ENCODE measurements at places on chromosomes 4 and X.

- no peak for DNase-seq
Measured at GRCh38 chr4:119041951-119042560, 93.6 kb upstream of the MYOZ2 start.

DNA sequence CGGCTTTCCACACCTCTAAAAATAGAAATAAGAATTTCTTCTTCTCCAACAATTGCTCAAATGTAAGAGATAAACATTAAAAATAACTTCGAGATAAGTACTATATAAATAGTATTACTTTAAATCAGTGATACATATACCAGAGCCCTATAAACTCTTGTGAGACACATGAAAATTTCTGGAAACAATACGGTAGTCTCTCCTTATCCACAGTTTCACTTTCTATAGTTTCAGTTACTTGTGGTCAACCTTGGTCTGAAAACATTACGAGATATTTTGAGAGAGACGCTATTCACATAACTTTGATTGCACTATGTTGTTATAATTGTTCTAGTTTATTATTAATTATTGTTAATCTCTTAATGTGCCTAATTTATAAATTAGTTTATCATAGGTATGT is 101.5 kb upstream of the CXXC4 start:
- DNase-seq, result no peak

DNA sequence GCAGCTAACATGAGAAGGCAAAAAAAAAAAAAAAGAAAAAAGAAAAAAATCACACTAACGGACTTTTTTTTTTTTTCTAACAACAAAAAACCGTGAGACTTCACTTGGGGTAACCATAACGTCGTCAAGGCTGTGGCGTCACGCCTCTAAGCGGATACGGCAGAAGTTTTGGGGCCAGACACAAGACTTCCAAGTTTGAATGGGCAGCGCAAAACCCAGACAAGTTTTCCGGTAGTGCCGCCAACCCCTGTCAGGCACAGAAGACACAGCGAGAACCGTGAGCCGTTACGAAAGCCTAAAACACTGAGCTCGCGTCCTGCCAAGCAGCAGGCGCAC is 556 bp upstream of the SMARCA5 start:
- no peak for DNase-seq

DNA sequence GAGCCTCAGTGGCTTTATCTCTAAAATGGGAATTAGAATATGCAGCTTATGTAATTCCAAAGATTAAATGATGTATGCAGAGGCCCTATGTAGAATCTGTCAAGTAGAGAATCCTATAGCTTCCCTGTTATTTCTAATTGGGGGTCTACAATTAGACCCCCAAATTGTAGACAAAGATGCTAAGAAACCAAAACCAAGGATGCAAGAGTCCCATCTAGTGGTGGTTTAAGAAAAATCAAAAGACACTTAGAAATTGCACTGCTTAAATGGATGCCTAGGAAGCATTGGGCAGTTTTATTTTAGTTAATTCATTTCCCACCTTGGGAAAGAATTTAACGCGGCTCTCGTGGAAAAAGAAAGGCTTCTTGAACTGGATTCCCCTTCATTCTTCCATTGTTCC is 115.2 kb downstream of the GABRA2 start:
- no peak for DNase-seq

DNA sequence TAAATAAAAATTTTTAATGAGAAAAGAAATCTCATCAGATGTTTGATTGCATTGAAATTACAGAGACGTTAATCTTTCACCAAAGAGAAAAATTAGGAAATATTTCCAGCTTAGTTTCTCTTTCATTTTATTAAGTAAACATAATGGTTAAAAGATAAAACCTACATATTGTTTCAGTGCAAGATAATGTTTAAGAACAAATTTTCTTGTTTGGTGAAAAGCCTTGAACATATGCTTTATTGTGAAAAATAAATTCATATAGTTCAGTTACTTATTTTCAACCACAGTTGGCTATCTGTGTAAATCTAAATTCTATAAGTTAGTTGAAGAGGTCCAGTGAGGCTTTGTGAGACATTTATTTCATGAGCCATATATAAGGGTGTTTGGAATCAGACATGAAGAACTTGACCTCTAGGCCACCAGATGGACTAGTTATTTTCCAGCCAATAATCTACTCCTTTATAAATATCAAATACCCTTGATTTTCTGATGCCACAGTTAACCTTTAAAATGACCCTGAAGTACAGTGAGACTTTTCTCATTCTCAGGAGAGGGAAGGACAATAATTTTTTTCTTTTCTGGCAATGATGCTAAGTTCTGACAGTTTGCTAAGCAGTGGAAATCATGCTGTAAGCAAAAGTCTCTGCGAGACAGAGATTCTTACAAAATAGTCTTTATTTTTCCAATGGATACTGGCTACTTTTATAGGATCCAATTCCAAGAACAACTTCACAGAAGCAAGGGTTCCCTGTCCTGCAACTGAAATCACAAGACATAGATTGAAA is 2.5 kb downstream of the ARSJ start:
- no peak for DNase-seq

GRCh38 chr4:112552668-112553067 is 36.7 kb upstream of the NEUROG2 start:
- no peak for DNase-seq

- no peak for DNase-seq
Measured at GRCh38 chr4:123444290-123444731, 47.7 kb downstream of the SPRY1 start.

DNA sequence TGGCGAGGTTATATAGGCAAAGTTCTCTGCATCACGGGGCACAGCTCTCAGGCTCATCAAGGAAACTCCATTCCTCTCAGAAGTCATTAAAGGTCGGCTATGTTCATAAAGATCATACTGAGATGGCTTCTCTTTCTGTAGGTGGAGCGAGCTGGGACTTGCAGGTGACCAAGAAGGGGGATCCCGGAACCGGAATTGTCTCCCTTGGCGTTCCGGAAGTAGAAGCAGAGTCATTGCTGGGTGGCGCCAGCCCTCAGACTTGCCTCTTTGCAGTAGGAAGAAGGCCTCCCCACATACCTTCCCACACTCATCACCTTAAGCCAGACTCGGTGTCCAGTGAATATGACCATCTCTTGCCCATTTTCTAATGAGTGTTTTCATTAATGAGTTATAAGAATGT is 17.9 kb upstream of the HPGD start:
- DNase-seq, result no peak

GRCh38 chr4:687048-687970 is 1.6 kb downstream of the SLC49A3 start:
- DNase-seq, result no peak

GRCh38 chr4:37392521-37393255 is 148.1 kb downstream of the NWD2 start:
- no peak for DNase-seq

GRCh38 chrX:39477762-39478120 is 620.0 kb downstream of the BCOR start:
- DNase-seq, result no peak

- DNase-seq, result no peak
Measured at GRCh38 chrX:151488677-151489076, 74.8 kb upstream of the PASD1 start.

- no peak for DNase-seq
Measured at GRCh38 chrX:57282568-57282967, 3.9 kb upstream of the FAAH2 start.

DNA sequence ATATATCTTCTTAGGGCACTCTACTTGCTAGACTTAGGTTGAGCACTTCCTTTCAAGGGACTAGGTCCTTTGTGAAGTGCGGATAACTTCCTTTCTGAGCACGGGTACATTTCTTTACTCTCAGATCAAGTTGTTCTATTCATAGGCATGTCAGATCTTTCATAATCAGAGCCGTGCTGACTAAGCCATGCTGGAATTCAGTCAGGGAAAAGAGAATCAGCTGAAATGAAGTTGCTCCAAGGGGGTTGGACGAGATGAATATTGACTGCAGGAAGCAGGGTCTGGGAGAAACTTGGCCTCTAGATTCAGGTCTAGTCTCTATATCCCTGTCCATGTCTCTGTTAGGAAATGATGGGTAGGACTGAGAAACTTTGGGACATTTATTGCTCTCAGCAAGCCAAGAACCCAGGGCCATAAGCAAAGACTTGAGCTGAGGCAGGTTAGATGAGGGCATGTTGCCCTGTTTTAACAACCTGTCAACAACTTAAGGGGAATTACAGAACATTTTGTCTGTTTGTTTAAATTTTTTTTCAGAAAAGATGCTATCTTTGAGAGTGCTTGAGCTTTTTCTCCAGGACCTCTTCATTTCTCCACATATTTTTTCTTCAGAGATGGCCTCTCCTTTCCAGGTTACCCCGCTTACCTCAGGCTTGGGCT is 28.3 kb downstream of the AREG start:
- no peak for DNase-seq
